H4 (cell line): ENCODE measurements at places on chromosomes 5 and 9. TPM values are rescaled to one million over a fixed set of nuclear protein-coding genes. Genes with fewer than 3 reads are reported as not detected.

Gene ZNF366
- total RNA-seq: 0.35 TPM in 1 of 2 replicates, not detected in the other

Gene DBH
- total RNA-seq: not detected in 2 replicates

Gene CCNJL
- total RNA-seq: 6.6 and 7.4 TPM in 2 replicates

DNA sequence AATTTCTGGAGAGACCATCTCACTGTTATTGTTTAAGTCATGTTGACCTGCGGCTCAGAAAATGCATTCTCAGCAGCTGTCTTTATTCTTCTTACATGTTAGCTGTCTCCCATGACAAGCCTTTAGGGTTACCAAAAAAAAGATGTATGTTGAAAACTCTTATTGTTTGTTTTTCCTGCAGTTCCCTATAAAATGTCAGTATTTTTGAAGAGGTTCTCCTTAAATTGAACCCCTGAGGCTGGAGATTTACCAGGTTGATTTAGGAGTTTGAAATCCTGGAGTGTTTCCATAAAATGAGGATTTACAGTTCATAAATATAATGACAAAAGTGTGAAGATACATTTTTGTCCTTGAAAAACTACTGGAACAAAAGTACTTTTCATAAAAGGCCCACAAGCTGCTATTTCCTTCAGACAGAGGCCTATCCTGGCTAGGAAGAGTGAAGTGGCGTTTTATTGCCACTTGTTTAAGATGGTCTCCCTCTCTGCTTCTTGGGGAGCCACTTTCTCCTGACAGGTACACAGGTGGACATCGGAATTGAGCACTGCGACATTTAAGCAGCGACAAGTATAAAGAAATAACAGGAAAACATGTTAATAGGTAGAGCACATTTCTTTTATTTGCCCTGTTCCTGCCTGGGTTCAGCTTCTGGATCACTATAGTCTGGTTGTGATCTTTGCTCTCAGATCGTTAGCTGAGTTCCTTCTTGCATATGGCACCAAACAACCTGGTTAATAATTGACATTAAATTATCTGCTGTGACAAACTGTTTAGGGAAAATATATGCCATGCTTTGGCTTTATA, 344.8 kb upstream of the RPS23 start:
- no peak for DNase-seq

DNA sequence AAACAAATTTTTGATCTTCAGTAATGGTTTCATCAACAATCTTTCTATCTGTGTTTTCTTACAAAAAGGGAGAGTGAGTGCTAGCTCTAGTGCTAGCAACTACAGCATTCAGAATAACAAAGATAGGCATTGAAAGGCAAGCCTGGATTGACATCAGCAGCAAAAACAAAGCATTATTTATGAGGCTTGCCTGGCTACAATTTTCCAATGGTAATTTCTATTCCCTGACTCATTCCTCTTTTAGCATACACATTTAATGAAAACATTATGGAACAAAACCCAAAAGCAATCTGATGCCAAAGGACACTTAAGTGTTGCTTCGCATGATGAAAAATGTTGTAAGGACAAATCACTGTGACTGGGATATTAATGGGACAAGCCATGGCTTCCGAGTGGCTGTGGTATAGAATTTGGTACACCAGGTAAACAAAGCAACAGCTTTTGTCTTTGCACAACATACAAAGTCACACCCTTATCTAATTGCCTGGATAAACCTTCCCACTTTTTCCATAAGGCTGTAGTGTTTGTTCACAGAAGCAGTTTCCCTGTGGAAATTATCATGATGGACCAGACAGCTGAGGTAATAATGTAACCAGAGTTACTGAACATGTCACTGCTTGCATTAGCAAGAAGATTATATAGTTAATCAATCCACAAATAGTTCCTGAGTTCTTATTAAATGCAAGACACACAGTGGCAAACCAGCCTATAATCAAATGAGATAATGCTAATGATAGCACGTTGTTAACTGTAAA, 179.8 kb upstream of the EDIL3 start:
- DNase-seq: peak; percentile 9

DNA sequence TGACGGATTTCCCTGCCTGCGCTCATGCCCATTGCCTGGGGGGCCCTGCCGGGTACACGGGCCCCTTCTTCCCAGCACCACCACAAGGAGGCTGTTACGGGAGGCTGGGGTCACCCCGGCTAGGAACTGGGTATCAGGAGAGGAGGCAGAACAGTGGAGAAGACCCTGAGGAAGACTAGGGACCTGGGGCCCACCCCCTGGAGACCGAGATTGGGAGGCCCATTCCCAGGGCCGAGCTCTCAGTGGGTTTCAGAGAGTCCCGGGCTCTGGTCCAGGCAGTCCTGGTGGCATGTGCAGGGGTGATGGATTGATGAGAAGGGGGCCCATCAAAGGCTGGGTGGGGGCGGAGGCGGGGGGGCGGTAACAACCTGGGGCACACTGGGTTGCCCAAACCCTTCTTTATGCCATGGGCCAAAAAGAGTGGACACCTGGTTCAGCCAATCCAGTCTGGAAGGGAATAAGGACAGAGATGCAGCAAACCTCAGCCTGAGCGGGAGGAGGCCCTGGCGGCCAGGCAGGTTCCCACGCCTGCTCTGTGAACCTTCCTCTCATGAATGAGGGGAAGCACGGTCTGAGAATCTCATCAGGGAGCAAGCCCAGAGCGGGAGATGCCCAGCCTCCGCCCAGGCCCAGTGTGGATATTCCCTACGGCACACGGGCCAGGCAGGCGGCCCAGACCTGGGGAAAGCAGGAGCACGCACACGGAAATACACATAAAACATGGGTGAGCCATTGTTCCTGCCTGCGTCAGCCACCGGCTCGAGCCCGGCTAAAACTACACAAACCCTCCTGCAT, 785 bp upstream of the P4HA2 start:
- no peak for DNase-seq

DNA sequence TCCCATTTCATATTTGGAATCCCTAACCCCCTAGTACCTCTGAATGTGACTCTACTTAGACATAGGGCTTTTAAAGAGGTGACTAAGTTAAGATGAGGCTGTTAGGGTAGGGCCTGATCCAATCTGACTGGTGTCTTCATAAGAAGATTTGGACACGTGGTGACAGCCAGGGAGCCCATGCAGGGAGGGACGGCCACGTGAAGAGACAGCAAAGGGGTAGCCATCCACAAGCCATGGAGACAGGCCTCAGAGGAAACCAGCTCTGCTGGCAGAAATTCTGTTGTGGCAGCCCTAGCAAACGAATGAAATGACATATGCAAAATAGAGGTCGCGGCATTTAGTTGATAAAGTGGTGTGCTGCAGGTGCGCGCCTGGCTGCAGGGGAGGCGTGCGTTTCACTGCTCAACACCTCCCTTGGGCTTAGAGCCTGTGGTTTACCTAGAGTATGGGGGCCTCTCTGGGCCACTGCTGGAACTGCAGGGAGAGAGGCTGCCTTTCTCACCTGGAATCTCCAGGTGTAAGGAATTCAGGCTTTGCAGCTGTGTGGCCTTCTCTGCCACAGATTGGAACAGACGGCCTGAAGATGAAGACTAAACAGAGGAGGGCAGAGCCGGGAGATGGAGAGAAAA, 7.1 kb upstream of the AFAP1L1 start:
- no peak for DNase-seq

Gene C9orf43
- 1.1 TPM in 1 of 2 replicates, not detected in the other for total RNA-seq

DNA sequence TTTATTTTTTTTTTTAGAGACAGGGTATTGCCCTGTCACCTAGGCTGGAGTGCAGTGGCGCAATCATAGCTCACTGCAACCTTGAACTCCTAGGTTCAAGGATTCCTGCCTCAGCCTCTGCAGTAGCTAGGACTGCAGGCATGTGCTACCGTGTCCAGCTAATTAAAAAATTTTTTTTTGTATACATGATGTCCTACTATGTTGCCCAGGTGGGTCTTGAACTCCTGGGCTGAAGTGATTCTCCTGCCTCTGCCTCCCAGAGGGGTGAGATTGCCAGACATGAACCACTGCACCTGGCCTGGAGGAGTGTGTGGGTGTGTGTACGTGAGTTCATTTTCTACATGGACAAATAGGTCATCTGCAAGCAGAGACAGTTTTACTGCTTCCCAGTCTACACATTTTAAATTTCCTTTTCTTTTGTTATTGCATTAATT, 33.8 kb downstream of the JMY start:
- no peak for DNase-seq

Gene RAB14
- total RNA-seq: 27.1 and 30.7 TPM in 2 replicates

Gene PCDHB9
- 10.0 and 11.9 TPM in 2 replicates for total RNA-seq

GRCh38 chr9:127506814-127507750, 55.8 kb downstream of the LRSAM1 start:
- no peak for DNase-seq

- DNase-seq: no peak
These were observed 38.2 kb downstream of the IPPK start for GRCh38 chr9:92631452-92632343.

- DNase-seq: no peak
These were observed 96.3 kb downstream of the CD180 start for GRCh38 chr5:67100301-67100700.

Gene FAM153A
- total RNA-seq: 0.02 TPM in 1 of 2 replicates, not detected in the other

DNA sequence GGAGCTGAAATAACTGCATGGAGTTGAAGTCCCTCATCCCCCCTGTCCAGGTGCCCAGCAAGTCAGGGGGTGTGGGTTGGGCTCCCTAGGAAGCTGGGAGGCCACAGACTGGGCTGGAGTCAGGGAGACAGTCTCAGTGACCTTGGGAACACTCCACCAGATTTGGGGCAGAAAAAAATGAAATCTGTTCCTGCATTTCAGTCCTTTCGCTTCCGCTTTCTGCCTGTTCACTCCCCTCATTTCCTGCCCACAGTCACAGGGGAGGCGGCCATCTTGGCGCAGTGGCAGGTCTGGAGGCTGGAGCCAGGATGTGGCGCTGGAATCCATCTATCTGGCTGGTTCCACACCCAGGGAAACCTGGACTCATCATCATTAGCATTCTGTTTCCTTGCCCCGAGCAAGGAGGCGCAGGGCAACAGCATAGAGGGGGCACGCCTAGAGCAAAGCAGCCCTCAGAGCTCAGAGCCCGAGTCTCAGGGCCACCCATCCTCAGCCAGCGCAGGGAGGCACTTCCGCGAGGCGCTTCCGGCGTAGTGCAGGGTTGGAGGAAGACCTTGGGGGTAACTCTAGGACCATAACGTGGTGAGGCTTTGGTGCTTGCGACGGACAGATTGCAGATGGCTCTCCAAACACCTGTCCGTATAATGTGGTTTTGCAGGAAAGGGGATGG, 86.2 kb upstream of the HSPA9 start:
- DNase-seq: no peak

Gene CTXN3
- total RNA-seq: not detected in 2 replicates

DNA sequence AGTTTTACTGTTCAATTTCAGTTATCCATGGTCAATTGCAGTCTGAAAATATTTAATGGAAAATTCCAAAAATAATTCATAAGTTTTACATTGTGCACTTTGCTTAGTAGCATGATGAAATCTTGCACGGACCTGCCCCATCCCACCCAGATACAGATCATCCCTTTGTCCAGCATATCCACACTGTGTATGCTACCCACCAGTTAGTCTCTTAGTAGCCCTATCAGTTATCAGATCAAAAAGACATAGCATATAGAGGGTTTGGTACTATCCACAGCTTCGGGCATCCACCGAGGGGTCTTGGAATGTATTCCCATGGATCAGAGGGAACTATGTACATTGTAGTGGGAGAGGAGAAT, 97.7 kb downstream of the SLC44A1 start:
- DNase-seq: no peak

Gene LCP2
- 0.68 and 2.7 TPM in 2 replicates for total RNA-seq

Gene GFI1B
- total RNA-seq: 0.10 TPM in 1 of 2 replicates, not detected in the other

- no peak for DNase-seq
These were observed 148.4 kb downstream of the NFIB start for GRCh38 chr9:14165376-14166035.

GRCh38 chr5:133398646-133399101, 213.7 kb downstream of the FSTL4 start:
- no peak for DNase-seq
